CD4-positive, alpha-beta memory T cell (primary cell): ENCODE measurements at places on chromosomes 1 and 21. TPM values are rescaled to one million over a fixed set of nuclear protein-coding genes. Genes with fewer than 3 reads are reported as not detected.

- no peaks in the 10 kb centered on the region for H3K27me3 ChIP-seq
- no peaks in the 10 kb centered on the region for H3K36me3 ChIP-seq
- no peaks in the 10 kb centered on the region for H3K4me1 ChIP-seq
- H3K4me3 ChIP-seq = no peak overlapping the region
- H3K27ac ChIP-seq = no peak overlapping the region
Measured at GRCh38 chr1:239893127-239893731, 198.5 kb upstream of the FMN2 start.

GRCh38 chr1:70915258-70916033 is 132.2 kb downstream of the PTGER3 start:
- H3K36me3 ChIP-seq = no peaks in the 10 kb centered on the region
- H3K27me3 ChIP-seq = no peaks in the 10 kb centered on the region
- no peak overlapping the region for H3K27ac ChIP-seq
- H3K4me3 ChIP-seq = no peak overlapping the region
- DNase-seq = no peak

DNA sequence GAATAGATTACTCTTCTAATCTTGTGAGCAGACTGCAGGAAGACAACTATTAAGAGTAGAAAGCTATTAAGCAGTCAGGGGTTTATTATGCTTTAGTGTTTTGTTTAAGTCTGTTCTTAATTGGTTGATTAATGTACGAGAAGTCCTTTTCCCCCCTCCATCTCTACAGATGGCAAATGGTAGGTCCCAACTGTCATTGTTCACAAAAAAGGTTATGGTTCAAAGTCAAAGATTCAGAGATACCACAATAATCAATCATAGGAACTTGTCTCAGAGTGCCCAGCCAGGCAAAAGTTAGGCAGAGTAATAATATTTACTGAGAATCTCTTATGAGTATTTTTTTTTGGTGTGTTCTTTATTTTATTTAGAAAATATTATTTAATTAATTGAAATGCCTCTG is 26.8 kb downstream of the NFIA start:
- no peak for DNase-seq
- H3K27me3 ChIP-seq = no peaks in the 10 kb centered on the region
- no peak overlapping the region for H3K27ac ChIP-seq
- H3K36me3 ChIP-seq = no peaks in the 10 kb centered on the region

GRCh38 chr1:117534995-117535467 is 70.8 kb upstream of the TENT5C start:
- H3K27ac ChIP-seq = no peak overlapping the region
- H3K27me3 ChIP-seq = no peaks in the 10 kb centered on the region
- no peaks in the 10 kb centered on the region for H3K36me3 ChIP-seq
- H3K4me3 ChIP-seq = no peak overlapping the region
- DNase-seq = peak; percentile 61
- H3K4me1 ChIP-seq = peaks cover 21% of the 10 kb centered on the region

GRCh38 chr1:169271098-169271497 is 96.5 kb downstream of the NME7 start:
- no peaks in the 10 kb centered on the region for H3K27me3 ChIP-seq
- no peaks in the 10 kb centered on the region for H3K36me3 ChIP-seq

DNA sequence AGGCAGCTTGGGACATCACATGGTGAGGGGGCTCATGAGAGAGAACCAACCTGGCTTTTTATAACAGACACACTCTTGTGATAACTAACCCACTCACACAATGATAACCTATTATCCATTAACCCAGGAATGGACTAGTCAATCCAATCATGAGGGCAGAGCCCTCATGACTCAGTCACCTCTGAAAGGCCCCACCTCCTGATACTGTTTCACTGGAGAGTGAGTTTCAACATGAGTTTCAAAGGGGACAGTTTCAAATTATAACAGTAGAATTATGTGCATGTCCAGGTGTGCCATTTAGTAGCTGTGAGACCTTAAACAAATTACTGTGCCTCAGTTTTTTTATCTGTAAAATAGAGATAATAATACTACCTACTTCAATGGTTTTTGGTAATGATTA is 47.6 kb upstream of the PPP2R5A start:
- H3K36me3 ChIP-seq = no peaks in the 10 kb centered on the region
- no peak overlapping the region for H3K27ac ChIP-seq

- H3K27ac ChIP-seq = no peak overlapping the region
- no peaks in the 10 kb centered on the region for H3K4me1 ChIP-seq
- H3K36me3 ChIP-seq = no peaks in the 10 kb centered on the region
- H3K27me3 ChIP-seq = no peaks in the 10 kb centered on the region
Measured at GRCh38 chr1:94125551-94126514, 4.9 kb upstream of the ABCA4 start.

- no peak for DNase-seq
- H3K27me3 ChIP-seq = no peaks in the 10 kb centered on the region
- no peaks in the 10 kb centered on the region for H3K4me1 ChIP-seq
- no peak overlapping the region for H3K27ac ChIP-seq
- H3K4me3 ChIP-seq = no peak overlapping the region
- H3K36me3 ChIP-seq = no peaks in the 10 kb centered on the region
Measured at GRCh38 chr1:63688302-63688890, 85.4 kb upstream of the ROR1 start.

The LINGO4 gene
- 0.52 TPM for total RNA-seq

GRCh38 chr1:40338745-40339419 is 21.8 kb upstream of the COL9A2 start:
- peak; percentile 87 for DNase-seq
- H3K4me3 ChIP-seq = no peak overlapping the region
- no peaks in the 10 kb centered on the region for H3K27me3 ChIP-seq
- H3K27ac ChIP-seq = no peak overlapping the region

DNA sequence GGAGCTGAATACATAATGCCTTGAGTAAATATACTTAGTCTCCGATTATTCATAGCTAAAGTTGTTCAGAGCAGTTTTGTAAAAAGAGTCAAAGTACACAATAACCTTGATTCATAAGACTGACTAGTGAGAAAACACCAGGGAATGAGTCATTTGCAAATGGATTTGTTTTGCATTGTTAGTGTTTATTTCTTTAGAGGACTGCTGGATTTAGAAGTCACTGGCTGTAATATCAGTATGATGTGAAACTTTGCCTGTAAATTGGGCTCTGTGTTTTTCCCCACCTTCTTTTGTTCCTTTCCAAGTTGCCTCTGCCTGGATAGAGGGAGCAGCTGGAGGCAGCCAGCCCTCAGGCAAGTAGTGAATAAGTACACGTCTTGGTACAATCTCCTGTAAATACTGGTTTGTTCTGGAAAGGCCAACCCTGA is 474.7 kb downstream of the NUF2 start:
- H3K4me3 ChIP-seq = no peak overlapping the region
- no peaks in the 10 kb centered on the region for H3K4me1 ChIP-seq
- H3K36me3 ChIP-seq = no peaks in the 10 kb centered on the region
- no peaks in the 10 kb centered on the region for H3K27me3 ChIP-seq

- no peak overlapping the region for H3K4me3 ChIP-seq
- no peaks in the 10 kb centered on the region for H3K36me3 ChIP-seq
- H3K27ac ChIP-seq = no peak overlapping the region
- DNase-seq = no peak
Measured at GRCh38 chr1:37362594-37363385, 111.6 kb upstream of the ZC3H12A start.

The COL11A1 gene
- total RNA-seq = not detected

DNA sequence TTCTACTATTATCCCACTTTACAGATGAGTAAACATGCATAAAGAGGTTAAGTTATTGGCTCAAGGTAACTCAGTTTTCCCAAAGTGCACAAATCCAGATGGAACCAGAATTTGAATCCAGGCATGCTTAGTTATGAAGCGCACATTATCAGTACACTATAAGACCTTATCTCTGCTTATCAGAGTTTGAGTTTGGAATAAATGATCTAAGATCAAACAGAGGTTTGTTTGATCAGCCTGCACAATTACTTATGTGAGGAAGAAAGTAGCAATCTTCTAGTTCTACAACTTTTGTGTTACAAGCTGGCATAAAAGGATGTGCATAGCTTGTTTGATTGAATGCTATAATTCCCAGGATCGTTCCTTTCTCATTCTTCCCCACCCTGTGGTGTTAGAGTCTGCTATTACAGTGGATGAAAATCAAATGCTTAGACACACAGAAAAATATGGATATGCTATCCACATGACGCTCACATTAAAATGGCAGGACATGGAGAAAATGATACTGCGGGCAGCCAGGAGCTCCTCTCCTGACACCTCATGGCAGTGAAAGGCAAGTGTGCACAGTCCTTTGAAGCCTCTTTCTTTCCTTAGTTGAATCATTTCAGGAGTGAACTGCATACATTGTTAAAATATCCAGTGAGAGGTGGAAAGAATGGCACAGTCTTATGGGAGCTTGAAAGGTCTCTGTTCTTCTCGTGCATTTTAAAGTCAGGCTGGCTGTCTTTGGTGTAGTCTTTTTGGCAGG is 23.9 kb upstream of the PBX1 start:
- no peak overlapping the region for H3K27ac ChIP-seq
- no peaks in the 10 kb centered on the region for H3K36me3 ChIP-seq
- no peak overlapping the region for H3K4me3 ChIP-seq
- DNase-seq = no peak
- H3K27me3 ChIP-seq = no peaks in the 10 kb centered on the region

The PARS2 gene
- total RNA-seq = 5.0 TPM

DNA sequence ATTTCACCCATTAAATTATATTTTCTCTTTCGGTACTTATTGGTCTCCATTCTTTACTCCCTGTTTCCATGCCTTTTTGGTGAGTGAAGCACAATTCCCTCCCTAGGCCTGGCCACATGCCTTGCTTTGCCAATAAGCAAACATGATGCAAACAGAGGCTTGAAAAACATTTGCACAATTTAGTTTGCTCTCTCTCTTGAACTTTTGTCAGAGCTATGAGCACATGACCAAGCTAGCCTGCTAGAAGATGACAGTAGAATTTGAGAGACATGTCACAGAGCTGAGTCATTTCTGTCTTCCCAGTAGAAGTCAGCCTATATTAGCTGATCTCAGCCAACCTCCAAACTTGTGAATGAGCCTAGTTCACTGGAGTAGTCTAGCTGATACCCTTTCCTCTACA is 24.6 kb downstream of the ANGPTL3 start:
- no peaks in the 10 kb centered on the region for H3K36me3 ChIP-seq
- no peak overlapping the region for H3K4me3 ChIP-seq
- no peak for DNase-seq
- H3K27ac ChIP-seq = no peak overlapping the region
- H3K27me3 ChIP-seq = no peaks in the 10 kb centered on the region
